H9 (cell line): ENCODE measurements at places on chromosomes 5 and 9.

DNA sequence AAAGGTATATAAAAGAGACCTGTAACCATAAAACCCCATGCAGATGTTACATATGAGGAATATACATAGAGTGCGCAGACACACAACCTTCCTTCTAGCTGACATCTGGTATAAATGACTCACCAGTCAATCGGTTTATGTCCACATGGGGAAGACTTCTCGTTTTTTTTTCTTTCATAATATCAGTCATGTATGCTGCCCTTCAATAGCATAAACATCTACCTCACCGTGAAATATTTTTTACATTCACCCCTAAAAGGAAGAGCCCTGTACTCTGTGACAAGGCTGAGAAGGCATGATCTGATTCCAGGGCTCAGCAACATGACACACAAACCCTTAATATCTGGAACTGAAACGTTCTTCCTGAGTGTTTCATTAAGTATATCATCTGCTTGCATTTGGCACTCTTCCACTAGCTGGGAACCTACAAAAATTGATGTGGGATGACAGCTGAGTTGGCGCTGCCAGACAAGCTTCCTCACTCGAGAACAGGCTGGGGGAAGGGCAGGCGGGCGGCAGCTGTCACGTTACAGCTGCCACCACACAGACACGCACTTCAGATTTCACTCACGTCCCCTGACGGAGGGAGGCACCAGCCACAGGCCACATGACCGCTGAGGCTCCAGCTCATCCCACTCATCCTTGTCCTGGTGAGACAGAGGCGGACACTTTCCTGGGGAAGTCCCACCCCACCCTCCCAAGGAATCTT lies 74.2 kb downstream of the SHB start:
- no peak for DNase-seq

DNA sequence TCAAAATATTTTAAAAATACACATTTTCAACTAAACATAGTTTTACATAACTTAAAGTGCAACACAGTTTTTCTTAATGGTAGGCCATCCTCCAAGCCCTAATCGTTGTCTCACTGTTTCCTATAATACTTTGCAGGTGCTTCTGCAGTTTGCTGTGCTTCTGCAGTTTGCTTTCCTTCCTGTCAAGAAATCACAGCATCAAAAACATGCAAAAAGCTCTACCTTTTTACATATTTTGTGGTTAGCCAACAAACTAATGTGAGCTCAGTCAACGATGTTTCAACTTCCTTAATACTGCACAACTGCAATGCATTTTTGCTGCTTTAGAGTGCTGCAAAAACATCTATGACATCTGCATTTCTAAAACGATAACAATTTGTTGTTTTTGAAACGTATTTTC lies 25.2 kb downstream of the EMB start:
- DNase-seq: no peak

GRCh38 chr9:108108280-108108851 lies 618.8 kb upstream of the KLF4 start:
- no peak for DNase-seq

- no peak for DNase-seq
These were observed 109.4 kb upstream of the LMX1B start for GRCh38 chr9:126504086-126504976.

DNA sequence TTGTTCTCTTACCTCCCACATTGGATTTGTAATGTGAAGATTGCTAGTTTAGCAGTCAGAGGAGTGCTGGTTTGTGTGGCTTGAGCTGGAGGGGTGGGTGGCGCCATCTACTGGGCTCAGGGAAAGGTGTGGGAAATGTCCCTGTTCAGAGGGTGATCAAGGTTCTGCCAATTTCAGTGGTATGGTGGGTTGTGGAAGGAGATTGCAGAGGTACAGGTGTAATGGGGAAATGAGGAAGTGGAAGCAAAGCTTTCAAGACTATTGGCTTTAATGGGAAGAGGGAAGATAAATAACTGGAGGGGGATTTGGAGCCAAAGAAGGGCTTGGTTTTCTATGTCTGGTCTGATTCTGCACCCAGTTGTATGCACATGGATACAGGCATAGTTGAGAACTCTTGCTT lies 76.4 kb downstream of the OSMR start:
- DNase-seq: peak; percentile 53

DNA sequence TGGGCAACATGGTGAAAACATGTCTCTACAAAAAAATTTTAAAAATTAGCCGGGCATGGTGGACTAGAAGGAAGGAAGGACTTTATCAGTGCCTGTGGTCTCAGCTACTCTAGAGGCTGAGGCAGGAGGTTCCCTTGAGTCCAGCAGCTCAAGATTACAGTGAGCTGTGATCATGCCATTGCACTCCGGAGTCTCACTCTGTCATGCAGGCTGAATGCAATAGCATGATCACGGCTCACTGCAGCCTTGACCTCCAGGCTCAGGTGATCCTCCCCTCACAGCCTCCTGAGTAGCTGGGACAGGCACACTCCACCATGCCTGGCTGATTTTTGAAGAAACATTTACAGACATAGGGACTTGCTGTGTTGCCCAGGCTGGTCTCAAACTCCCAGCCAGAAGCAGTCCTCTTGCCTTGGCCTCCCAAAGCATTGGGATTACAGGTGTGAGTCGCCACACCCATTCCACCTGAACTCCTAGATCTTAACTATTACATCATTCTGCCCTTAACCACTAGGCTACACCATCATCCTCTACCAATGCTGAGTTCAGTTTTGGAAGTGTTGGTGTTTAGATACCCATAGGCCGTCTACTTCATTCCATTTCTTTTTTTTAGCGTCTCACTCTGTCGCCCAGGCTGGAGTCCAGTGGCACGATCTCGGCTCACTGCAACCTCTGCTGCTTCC lies 2.0 kb upstream of the URM1 start:
- DNase-seq: no peak

DNA sequence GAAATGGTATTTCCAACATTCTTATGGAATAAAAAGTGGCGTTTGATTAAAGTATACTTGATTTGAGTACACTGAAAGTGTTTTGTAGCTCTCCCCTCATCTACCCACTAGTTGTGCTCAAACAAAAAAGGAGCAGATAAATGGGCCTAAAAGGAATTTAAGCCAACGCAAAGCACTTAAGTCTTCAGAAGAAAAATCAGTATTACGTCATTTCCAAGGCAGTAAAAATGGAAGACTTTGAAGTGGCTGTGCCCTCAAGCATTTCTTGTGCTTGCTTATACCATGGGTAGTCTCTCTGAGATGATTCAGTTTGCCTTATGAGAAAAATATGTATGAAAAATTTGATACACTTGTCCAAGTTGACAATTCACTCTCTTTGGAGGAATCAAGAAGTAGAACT lies 279.9 kb upstream of the CD180 start:
- DNase-seq: no peak

- peak; percentile 48 for DNase-seq
These were observed 3.9 kb downstream of the EBF1 start for GRCh38 chr5:159095866-159096242.

DNA sequence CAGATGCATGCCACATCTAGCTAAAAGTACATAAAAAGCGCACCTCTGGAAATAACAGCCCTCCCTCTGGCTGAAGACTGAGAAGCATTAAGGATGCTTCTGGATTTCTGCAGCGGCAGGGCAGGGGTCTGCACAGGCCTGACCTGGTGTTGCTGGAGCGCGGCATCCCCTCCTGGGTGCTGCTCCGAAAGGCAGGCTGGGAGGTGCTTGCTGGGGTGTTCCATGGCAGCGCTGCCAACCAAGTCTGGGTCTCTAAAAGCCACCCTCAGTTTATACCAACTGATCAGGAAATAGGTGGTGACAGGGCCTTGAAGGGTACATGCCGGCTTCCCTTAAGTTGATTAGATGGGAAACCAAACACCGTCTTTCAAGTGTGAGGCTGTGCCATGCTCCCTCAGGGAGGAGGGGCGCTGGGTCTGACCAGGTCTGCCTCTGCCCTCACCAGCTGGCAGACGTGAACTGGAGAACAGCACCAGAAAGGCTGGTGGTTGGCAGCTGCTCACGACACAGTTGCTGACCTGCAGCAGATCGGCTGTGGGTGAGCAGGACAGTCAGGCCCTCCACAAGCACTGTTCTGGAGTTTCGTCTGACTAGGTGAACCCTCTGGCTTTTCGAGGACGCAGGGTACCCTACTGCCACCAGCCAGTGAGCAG lies 81.6 kb downstream of the DAP start:
- DNase-seq: no peak

- DNase-seq: no peak
These were observed 9.6 kb downstream of the DNLZ start for GRCh38 chr9:136353757-136354488.

DNA sequence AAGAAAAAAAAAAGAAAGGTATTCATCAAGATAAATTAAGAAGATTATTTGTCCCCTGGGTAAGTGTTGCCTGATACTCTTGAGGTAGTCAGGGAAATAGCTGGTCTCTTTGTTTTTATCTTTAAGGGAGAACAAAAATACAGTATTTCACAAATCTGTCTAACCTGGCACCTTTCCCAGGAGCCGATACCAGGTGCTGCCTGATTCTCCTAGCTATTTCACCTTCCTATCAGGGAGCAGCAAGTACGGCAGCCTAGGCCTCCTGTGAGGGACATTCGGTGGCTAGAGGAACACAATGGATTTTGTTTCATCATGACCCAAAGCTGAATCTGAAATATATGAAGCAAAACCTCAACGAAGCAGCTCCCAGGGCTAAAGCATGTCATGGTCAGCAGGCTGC lies 86.0 kb downstream of the TARS1 start:
- no peak for DNase-seq

DNA sequence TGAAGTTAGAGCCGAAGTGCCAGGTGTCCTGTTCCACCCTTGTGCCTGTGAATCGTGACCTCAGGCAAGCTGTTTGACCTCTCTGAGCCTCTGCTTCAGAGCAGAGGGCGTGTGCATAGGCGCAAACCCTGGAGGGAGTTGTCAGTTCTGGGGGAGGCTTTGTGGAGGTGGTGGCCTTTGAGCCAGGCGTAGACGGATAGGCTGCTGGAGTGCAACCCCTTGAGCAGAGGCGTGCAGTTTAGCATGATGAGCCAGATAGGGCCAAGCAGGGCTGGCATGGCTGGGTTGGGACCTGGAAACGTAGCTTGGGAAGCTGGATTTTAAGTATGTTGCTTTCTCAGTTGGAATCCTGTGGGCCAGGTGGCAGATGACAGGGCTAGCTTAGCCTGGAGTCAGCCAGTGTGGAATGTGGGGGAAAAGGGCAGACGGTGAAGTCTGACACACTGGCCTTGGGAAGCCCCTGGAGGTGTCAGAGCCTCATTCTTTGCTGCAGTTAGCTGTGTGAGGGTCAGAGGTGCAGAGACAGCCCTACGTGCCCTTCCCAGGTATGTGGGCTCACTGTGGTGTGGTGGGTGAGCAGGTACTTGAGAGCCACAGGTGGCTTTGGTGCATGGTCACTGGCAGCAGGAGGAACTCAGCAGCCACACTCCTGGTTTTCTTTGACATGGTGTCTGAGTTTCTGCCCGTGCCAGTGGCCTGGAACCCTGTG lies 93.4 kb downstream of the DAB2IP start:
- no peak for DNase-seq

GRCh38 chr5:168017313-168017712 lies 274.1 kb upstream of the WWC1 start:
- DNase-seq: no peak

DNA sequence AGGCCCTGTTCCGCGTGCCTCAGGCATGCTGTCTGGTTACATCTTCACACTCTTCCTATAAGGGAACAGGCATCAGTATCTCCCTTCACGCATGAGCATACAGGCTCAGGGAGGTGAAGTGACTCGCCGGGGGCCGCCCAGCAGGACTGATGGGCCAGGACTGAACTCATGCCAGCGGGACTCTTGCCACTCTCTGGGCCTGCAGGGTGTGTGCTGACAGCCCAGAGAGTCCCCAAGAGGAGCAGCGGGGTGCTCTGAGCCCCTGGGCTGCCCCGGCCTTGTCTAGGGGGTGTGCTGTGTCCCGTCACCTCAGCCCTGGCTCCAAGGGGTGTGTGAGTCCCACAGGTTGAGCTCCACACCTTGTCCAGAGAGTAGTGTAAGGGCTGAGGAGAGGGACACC lies 9.9 kb downstream of the KCNT1 start:
- no peak for DNase-seq

- DNase-seq: no peak
These were observed 255.9 kb downstream of the TRPM3 start for GRCh38 chr9:70865471-70865870.

DNA sequence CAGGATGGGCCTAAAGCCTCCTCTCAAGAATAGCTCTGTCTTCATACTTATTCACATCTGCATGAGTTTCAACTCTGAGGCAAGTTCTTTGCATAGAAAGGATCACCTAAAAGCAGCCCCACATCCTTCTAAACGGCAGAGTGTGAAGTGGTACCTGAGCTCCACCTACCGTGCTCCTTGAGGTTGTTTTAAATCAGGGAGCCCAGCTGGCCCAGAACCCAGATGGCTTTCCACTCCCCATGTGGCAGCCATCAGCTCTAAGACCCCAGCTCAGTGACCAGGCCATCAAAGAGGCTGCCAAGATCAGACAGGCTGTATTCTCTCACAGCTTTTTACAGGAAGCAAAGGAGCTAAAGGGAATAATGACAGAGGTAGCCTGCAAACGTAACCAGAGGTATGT lies 299.3 kb downstream of the RASEF start:
- no peak for DNase-seq

- DNase-seq: no peak
These were observed 39.5 kb downstream of the MFAP3 start for GRCh38 chr5:154078272-154078671.

GRCh38 chr5:35236770-35237169 lies 6.5 kb upstream of the PRLR start:
- DNase-seq: no peak

- DNase-seq: no peak
These were observed 87.5 kb downstream of the GLDC start for GRCh38 chr9:6557883-6558616.
